Cerebellar cortex (tissue), 1 donor: ENCODE measurements at places on chromosomes 6 and 20.

DNA sequence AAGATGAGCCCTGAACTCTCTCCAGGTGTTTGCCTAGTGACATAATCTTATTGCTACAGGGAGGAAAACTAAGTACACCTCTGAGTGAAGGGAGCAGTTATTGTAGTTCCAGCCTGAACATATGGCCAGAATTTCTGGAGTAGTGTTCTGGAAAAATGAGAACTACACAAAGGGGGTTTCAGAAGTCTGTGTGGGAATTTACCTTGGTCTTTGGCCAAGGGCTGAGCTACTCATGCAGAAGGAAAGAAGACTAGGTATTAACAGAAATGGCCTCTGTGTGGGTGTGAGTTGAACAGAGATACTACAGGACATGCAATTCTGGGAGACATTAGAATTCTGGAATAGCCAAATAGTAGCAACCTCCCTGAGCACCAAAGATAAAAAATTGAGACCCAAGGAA is 1009.7 kb upstream of the GJE1 start:
- DNase-seq, result no peak

GRCh38 chr20:61940491-61940890 is 125.2 kb downstream of the TAF4 start:
- peak; percentile 76 for DNase-seq

DNA sequence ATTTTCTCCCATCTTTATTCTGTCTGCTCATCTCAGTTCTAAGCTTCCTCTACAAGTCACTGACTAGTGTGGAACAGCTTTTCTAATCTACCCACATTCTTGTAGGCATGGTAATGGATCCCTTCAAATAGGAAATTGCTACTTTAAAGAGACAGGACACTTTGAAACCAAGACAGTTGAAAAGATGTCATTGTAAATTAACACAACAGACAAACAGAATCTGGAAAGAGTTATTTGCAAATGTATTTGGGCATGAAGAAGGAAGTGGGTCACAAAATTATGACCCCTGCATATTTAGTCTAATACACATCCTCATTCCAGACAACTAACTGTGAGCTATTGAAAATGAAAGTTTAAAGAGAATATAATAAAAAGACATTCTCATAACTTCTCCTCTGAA is 298.2 kb upstream of the MARCKS start:
- peak; percentile 26 for DNase-seq

GRCh38 chr6:123333000-123333756 is 303.6 kb downstream of the TRDN start:
- no peak for DNase-seq

DNA sequence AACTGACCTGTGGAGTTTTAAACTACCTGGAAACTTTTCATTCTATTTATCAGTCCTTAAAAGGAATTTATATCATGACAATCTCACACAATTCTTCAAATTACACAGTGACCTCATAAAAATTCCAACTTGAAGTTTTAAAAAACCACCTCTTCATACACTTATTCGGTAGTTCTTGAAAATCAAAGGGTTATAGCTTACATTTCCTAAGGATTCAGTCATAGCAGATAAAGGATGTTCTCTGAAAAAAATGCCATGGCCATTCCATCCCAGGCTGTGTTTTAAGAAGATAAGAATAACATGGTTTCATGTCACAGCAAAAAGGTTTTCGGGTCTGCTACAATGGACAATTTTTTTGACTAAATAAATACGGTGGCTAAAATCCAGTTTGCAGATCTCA is 41.2 kb downstream of the GOPC start:
- DNase-seq, result no peak

DNA sequence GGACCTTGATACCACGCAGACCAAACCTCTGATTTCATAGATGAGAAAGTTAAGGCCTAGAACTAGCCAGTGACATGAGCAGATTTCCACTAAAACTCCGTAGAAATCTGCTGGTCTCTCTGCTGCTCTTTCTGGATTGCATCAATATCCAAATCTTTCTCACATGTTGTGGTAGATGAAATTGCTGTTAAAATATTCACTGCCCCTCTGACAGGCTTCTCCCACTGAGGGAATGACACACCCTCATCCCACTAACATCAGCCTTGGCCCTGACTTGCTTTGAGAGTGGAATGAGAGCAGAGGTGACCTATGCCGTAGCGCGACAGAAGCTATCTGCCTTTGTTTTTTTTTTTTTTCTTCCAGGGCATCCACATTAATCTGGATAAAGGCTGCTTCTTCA is 20.4 kb upstream of the EXOC2 start:
- no peak for DNase-seq

- DNase-seq, result no peak
Observed at GRCh38 chr20:62533591-62534495, 58.0 kb upstream of the GATA5 start.

- no peak for DNase-seq
Observed at GRCh38 chr20:33130568-33131061, 37.3 kb upstream of the BPIFA2 start.

DNA sequence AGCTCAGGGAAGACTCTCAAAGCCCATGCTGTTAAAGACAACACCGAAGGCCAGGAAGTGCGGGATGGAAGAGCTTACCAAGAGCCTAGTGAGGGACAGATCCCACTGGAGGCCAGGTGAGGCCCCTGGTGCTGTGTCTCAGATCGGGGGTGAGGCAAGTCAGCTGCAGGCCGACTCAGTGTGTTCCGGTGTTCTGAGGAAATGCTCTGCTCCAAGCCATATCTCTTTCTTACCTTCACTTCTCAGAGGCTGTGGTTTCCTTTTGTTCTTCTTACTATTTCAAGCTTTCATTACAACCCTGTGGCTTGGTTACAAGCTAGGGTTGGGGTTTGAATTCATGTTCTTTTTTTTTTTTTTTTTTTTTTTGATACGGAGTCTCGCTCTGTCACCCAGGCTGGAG is 114.3 kb upstream of the ZFP64 start:
- DNase-seq, result no peak

- DNase-seq, result no peak
Observed at GRCh38 chr20:18983796-18984195, 170.2 kb downstream of the SCP2D1 start.

GRCh38 chr6:93675856-93676417 is 256.6 kb upstream of the EPHA7 start:
- DNase-seq, result no peak

GRCh38 chr6:160117137-160117536 is 4.5 kb upstream of the SLC22A1 start:
- DNase-seq, result no peak
